Fibroblast of gingiva (primary cell): ENCODE measurements at places on chromosomes 2 and 18.
A peak's percentile ranks its signal among the peaks of the same experiment; 100 is the strongest.

DNA sequence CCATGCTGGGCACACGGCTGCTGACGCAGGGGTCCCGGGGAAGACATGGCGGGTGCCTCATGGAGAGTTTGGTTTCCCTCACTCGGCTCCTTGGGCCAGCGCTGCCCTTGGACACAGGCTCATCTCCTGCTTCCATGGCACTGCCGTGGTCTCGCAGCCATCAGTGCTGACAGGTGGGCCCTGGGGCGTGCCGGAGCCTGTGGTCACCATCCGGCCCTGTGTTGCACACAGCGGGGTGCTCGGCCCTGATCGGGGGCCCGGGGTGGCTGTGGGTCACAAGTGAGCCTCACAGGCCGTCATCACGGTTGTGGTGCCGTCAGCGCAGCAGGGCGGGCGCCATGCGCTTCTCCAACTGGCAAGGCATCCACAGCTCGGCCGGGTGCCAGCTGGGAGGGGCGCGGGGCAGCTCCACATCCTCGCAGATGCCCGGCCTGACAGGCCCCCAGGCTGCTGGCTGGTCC is 582 bp downstream of the RTP5 start:
- DNase-seq: no peak

- no peak for DNase-seq
These were observed 96.7 kb downstream of the TMEM163 start for GRCh38 chr2:134621939-134622705.

GRCh38 chr2:85936421-85937068 is 47.8 kb upstream of the ST3GAL5 start:
- no peak for DNase-seq

DNA sequence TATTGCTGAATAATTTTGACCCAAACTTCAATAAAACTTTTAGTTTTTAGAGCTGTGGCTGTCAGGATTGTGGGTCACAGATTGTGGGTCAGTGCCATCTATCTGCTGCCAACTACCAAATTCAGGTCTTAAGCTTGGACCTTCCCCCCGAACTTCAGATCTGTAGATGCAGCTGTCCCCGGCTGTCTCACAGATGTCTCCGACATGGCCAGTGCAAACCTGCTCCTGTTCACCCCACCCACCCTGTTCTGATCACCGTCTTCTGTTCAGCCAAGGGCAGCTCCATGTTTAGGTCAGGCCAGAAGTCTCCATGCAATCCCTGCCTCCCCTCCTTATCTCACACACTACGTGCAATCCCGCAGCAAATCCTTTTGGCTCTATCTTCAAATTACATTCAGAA is 175.0 kb downstream of the PRKCE start:
- no peak for DNase-seq

- no peak for DNase-seq
These were observed 299.9 kb downstream of the CCDC74A start for GRCh38 chr2:131827481-131828163.

- peak; percentile 38 for DNase-seq
These were observed 106.3 kb downstream of the ANTXR1 start for GRCh38 chr2:69119104-69119894.

- peak; percentile 77 for DNase-seq
These were observed 1.7 kb downstream of the FZD7 start for GRCh38 chr2:202035089-202035940.

GRCh38 chr2:206176121-206176520 is 16.4 kb downstream of the EEF1B2 start:
- DNase-seq: no peak

DNA sequence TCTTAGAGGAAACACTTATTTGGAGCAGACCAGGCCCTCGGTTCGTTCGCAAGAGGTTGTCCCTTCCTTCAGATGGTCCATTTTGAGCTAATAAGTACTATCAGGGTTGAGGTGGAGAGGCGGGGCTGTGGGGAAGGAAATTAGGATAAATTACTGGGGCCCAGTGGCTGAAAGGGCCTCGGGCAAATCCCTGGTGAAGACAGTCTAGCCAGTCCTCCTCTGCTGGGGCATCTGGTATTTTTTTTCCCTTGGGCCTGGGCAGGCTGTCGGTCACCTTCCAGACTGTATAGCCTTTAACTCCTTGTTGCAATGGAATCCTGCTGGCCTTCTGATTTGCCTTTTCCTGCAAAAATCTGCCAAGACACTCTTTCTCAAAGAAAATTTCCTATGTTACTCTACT is 1.7 kb upstream of the MYO3B start:
- no peak for DNase-seq

DNA sequence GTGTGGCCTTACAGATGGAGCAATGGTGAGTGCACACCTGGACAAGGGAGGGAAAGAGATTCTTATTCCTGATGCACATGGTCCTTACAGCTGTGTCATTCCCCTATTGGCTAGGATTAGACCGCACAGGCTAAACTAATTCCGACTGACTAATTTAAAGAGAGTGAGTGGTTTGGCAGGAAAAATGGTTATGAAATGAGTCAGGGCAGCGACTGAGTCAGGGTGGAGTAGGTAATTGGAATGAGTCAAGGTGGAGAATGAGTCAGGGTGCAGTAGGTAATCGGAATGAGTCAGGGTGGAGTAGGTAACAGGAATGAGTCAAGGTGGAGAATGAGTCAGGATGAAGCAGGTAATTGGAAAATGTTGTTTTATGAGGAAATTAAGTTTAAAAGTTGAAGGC is 1353.7 kb upstream of the LRRTM1 start:
- DNase-seq: no peak

- no peak for DNase-seq
These were observed 266.2 kb downstream of the ASXL3 start for GRCh38 chr18:33844232-33844631.

- peak; percentile 24 for DNase-seq
These were observed 194.0 kb downstream of the BABAM2 start for GRCh38 chr2:28084564-28084963.

DNA sequence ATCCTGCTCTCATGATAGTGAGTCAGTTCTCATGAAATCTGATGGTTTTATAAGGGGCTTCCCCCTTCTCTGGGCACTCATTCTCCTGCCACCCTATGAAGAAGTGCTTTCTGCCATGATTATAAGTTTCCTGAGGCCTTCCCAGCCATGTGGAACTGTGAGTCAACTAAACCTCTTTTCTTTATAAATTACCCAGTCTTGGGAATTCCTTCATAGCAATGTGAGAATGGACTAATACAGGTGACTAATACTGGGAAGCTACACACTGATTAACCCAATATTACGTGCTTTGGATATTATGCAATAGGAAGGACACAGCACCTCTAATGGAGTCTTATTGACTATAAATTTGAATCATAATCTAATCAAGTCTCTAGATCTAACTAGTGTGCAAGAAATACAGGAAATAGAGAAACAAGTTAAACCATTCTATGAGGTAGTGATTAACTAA is 107.2 kb upstream of the ETAA1 start:
- no peak for DNase-seq

DNA sequence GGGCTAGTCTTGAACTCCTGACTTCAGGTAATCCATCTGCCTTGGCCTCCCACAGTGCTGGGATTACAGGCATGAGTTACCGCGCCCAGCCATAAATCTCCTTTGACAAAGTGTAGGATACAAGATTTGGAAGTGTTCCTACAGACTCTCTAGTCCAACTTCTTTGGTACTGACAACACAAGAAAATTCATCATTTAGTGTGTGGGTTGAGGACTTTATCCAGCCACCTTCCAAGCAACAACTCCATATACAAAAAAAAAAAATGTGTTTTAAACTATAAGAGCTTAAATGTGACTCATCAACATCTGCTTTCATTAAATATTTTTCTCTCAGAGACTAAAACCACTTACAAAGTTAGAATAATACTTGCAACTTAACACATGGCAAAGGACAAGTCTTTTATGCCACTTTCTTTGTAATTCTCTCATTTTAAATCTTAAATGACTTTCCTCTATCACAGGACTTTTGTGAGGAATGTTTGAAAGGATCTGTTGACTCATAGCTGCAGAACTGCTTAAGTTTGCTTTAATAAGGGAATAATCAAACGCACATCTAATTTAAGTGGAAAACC is 46.2 kb upstream of the ITGAV start:
- peak; percentile 64 for DNase-seq

DNA sequence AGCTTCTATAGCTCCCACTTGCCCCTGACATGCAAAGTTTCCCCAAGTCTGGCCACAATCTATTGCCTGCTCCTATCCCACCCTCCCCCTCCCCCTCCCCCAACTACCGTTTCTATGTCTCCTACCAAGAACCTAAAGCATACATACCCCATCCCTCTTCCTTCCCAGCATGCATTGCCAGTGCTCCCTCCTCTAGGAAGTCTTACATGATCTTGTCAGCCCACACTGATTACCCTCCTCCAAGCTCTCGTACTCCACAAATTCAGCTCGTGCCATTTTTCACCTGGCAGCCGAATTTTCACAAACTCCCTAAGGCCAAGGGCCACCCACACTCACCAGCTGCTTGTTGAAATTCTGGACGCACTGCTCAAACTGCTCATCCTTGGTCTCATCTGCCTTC is 30.7 kb downstream of the BIN1 start:
- no peak for DNase-seq
